Stimulated activated CD4-positive, alpha-beta T cell treated with anti-CD3 and anti-CD28 coated beads, Interleukin-4, amount 100 ng/mL, for 1 hour (primary cell): ENCODE measurements at places on chromosomes 3 and 15.

- no peak for DNase-seq
These were observed 9.7 kb downstream of the RLBP1 start for GRCh38 chr15:89211678-89212170.

GRCh38 chr3:4956099-4956498 is 23.1 kb upstream of the BHLHE40 start:
- DNase-seq: no peak

GRCh38 chr15:38819387-38819950 is 254.9 kb upstream of the RASGRP1 start:
- DNase-seq: no peak

DNA sequence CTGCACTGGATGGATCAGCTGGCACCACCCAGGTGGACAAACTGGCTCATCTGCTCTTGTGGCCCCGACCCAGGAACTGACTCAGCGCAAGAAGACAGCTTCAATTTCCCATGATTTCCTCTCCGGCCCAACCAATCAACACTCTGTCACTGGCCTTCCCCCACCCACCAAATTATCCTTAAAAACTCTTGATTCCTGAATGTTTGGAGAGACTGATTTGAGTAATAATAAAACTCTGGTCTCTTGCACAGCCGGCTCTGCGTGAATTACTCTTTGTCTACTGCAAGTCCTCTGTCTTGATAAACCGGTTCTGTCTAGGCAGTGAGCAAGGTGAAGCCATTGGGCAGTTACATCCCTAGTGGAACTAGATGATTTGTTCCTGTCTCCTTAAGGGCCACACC is 16.1 kb downstream of the BDH1 start:
- DNase-seq: no peak

GRCh38 chr15:28885128-28885629 is 595 bp upstream of the APBA2 start:
- no peak for DNase-seq

DNA sequence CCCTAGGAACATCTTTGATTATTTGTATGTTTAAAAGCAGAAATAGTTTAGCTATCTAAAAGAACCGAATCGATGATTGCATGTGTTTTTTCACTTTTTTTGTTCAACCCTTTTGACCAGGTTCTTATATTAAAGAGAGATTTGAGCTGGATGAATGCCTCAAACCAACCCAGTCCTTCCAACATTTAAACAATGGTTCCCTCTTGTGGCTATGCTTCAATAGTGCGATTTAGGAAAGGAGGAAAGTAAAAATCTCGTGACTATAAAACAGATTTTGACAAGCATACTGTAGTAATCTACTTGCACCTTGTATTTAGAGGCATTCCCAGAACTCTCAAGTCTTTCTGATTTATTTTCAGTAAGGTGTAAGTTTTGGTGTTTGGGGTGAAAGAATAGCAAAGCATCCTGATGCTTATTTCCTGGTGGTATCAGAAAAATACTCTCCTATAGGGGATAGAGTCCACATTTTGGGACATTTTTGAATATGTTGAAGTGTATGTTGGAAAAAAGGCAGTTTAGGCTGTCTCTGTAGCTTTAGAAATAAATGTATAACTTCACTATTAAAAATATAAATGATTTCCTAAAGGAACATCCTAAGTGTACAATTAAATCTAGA is 159.6 kb upstream of the KCNH8 start:
- DNase-seq: no peak

GRCh38 chr3:34890247-34890646 is 749.1 kb upstream of the ARPP21 start:
- no peak for DNase-seq

- DNase-seq: no peak
These were observed 269.5 kb upstream of the GBE1 start for GRCh38 chr3:82030916-82031315.

DNA sequence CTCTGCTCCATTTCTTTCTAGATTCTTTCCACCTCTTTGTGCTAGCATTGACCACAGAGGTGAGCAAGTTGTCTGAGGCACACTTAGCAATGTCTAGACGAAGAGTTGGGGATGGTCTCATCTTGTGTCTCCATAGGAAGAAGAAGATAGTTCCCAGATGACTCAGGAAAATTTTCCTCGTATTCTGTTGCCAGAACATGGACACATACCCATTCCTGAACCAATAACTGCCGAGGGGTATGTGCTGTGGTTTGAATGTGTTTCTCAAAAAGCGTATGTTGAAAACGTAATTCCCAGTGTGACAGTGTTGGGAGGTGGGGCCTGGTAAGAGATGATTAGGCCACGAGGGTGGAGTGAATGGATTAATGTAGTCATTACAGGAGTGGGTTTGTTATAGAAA is 107.5 kb upstream of the GALNT15 start:
- DNase-seq: no peak

- no peak for DNase-seq
These were observed 6.5 kb downstream of the SEC22C start for GRCh38 chr3:42575137-42575741.

- DNase-seq: no peak
These were observed 5.2 kb upstream of the WDR5B start for GRCh38 chr3:122421101-122421500.

DNA sequence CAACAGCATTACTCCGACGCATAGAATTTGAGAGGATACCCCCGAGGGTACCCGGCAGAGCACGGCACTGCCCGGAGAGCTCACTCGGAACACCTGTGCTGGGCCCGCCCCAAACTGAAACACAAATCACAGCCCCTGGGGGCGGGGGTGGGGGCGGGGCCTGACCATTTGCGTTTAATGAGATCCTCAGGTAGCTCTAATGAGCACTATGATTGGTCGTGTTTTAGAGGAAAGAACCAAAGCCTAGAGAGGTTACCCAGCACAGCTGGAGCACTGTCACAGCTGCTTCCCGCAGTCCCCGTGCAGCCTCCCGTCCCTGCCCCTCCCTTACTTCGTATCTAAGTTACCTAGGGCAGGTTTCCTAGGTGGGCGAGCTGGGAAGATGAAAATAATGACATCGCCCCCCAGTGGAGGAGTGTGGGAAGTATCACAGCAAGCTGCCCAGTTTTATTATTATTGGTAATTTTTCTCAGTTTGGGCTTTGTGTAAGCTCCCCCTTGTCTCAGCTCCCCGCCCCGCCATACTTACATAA is 187.1 kb downstream of the PDE8A start:
- DNase-seq: peak; percentile 41
